GM10248 (cell line): ENCODE measurements at places on chromosomes 11 and 22.

- DNase-seq = no peak
Observed at GRCh38 chr11:131840545-131840944, 470.1 kb downstream of the NTM start.

DNA sequence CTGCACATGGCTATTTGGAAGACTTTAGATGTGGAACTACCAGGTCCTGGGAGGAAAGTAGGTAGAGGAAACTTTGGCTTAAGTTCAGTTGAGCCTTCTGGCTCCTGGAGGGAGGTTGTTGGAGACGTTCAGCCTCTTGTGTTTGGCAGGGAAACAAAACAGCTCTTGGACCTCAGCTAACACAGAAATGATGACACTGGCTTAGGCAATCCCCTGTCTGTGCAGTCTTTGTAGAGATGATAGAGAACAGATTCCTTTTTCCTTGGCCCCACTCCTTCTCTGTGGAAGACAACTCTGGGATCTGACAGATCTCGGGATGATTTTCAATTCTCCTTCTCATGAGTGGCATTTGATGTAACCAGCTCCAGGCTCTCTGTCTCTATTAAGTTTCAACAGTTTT, 428.5 kb downstream of the TMEM135 start:
- no peak for DNase-seq

DNA sequence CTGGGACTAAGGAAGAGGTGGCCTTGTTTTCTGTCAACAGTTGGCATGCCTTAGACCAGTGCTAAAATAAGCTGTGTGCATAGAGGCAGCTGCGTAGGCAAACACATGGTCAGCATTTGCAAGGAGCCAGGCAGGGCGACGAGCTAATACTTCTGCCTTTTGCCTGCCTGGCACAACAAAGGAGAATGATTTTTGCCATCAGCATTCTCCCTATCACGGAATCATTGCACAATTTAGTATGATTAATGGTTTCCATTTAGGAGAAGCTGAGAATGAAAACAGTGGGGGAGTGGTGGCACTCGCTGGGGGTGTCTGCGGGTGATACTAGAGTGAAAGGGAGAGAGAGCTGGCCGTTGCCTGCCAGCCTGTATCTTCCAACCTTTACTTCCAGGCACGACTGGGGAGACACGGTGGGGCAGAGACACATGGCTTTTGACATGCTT, 336.0 kb downstream of the CADM1 start:
- DNase-seq = no peak

GRCh38 chr11:106848526-106848925, 169.8 kb downstream of the GUCY1A2 start:
- DNase-seq = no peak

GRCh38 chr11:77144196-77144856, 16.3 kb downstream of the MYO7A start:
- DNase-seq = no peak

GRCh38 chr11:12019337-12019736, 10.9 kb upstream of the DKK3 start:
- DNase-seq = no peak

DNA sequence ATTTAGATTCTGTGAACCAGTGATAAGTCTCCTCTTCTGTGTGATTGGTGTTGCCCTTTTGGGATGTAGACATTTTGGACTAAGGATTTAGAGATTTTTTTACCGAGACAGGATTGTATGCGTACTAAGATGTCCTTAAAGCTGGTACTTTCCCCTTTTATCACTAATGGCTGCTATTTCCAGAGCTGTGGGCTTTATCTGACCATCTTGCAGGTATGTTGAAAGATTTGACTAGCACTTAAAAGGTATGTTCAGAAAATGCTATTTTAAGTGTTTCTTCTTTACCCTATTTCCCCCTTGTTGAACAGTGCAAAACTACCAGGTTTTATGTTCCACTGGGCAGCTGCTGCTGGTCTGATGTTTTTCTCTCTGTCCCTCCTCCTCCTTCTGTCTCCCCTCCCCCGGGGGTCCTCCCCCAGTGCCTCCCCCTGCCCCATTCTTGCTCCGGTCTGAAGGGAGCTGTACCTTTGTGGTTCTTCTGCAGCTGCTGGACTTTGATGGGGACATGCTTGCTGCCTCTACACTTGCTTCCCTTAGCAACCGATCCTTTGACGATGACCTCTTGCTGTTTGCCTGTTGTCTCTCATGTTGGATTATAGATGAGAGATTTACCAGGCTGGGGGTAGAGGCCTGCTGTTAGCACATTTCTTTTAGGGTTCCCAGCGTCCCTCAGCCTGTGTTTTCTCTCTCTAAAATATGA, 59.6 kb downstream of the ZNRF3 start:
- DNase-seq = no peak

DNA sequence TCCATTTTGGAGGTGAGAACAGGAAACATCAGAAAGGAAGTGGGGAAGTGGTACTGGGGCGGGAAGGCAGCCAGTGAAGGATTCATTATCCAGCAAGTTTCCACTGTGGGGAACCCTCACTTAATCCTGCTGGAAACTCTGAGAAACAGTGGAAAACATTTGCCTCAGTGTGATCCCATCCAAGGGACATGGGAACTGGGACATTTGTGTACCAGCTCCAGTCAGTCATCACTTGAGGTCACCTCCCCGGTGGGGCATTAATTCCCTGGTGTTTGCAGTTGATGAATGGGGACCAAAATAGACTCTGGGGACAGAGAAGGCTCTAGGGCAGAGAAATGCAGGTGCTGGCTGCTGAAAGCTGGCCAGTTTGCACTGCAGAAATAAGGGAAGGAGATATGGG, 599.9 kb downstream of the BUD13 start:
- no peak for DNase-seq

DNA sequence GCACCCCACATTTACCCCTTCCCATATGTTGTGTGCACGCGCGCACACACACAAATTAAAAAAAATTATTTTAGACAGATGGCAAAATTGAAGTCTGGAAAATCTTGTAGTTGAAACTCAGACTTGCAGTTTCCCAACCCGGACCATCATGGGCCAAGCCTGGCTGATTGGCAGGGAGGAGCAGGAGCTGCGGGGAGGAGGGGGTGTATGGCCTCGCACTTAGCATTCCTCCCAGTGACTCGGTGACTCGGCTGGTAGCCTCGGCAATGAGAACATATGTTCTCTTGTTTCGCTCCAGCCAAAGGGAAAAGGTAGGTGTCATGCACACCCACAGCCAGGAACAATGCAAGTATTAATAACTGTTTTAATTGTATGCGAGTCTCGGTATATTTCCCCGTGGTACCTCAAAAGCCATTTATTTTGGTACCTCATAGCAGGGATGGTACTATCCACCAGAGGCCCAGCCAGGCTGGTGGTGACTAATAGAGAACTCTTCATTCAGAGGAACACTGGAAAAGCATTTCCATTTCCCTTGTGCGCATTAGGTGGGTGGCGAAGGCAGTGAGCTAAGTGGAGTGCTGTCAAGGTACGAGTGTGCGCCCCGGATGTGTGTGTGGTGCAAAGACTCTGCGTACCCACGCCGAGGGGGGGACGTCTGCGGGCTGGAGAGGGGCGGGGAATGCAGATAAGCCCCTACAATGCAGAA, 92.5 kb downstream of the DSCAML1 start:
- DNase-seq = no peak

DNA sequence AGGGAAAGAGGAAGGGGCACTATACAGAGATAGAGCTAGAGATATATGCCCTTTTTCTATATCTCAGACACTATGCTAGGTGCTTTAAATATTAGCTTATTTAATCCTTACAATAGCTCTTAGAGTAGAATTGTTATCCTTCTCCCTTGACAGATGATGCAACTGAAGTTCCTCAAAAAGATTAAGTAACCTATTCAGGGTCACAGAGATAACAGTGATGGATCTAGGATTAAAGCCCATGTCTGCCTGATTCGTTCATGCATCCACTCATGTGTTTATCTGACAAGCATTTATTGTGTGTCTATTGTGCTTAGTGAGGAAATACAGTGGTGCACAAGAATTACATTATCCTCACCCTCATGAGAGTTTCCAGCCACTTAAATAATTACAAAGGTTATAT, 8.7 kb downstream of the CCDC83 start:
- no peak for DNase-seq

DNA sequence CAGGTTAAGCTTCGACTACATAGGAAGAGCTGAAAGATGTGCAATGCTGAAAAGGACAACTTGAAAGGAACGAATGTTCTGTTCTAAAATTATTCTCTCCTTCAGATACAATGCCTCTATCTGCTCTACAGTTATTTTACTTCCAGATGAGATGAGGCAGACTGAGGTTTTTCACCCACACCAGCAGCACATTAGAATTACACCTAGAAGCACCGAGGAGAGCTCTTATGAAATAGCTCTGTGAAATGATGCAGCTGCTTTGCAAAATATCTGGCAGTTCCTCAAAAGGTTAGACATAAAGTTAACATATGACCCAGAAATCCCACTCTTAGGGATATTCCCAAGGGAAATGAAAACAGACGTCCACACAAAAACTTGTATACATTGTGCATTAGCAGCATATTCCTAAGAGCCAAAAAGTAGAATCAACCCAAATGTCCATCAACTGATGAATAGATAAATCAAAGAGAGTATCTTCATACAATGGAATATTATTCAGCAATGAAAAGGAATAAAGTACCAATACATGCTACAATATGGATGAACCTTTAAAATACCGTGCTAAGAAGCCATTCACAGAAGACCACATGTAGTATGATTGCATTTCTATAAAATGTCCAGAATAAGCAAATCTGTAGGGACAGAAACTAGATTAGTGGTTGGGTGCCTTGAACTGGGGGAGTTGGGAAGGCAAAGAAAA, 34.5 kb downstream of the WT1 start:
- no peak for DNase-seq

DNA sequence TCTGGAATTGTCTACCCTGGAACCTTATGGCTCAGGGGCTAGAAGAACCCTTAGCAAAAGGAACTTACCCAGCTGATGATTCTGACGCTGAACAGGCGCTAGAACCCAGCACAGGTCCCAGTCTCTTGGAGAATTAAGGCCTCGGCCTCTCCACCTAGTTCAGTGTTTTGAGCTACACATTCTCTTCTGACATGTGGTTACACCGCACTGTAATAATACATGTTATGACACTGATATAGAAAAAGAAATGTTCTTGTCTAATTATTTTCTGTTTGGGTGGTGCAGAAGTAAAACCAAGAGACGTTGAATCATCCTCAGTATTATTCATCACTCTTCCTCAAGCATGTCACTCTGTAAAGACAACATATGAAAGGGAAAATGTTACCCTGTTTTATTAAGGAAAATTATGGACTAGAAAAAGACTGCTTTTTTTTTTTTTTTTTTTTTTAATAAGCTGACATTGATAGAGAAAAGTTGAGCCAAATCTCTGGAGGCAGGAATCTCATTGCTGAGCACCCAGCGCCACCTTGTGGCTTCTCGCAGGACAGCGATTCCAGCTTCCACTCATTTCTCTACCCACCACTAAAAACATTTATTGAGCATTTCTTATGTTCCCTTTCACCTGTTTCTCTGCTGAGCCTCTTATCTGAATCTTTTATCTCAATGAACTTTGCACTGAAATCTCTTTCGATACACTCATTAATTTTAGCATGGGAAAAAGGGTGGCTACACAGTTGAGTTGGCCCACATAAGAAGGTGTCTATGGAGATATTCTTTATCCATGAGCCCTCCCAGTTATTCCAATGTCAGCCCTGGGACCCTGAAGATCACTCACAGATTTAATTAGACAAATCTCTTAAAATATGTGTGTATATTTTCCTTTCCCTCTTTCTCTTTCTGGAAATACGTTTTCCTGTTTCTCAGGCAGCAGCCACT, 12.6 kb upstream of the APLNR start:
- peak; percentile 52 for DNase-seq
